NCI-H187 treated with DMSO at 0.1 percent for 48 hours (cell line): ENCODE measurements at places on chromosomes 3 and 15.

GRCh38 chr3:53056442-53056841, 10.6 kb upstream of the SFMBT1 start:
- no peak for DNase-seq

- no peak for DNase-seq
Observed at GRCh38 chr15:38059665-38060064, 125.2 kb downstream of the TMCO5A start.

- no peak for DNase-seq
Observed at GRCh38 chr15:88878720-88879184, 16.6 kb downstream of the HAPLN3 start.

DNA sequence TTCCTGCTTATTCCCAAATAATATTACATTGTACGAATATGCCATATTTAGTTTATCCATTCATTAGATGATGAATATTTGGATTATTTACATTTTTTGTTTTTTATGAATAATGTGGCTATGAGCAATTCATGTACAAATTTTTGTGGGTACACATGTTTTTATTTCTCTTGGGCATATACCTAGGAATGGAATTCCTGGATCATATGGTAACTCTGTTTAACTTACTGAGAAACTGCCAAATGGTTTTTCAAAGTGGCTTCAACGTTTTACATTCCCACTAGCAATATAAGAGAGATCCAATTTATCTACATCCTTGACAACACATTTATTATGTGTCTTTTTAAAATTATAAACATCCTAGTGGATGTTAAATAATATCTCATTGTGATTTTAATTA, 362.0 kb upstream of the TMCO5A start:
- DNase-seq, result no peak

GRCh38 chr15:25733856-25734679, 129.1 kb downstream of the ATP10A start:
- DNase-seq, result no peak

- no peak for DNase-seq
Observed at GRCh38 chr15:31305796-31306425, 20.7 kb upstream of the KLF13 start.

DNA sequence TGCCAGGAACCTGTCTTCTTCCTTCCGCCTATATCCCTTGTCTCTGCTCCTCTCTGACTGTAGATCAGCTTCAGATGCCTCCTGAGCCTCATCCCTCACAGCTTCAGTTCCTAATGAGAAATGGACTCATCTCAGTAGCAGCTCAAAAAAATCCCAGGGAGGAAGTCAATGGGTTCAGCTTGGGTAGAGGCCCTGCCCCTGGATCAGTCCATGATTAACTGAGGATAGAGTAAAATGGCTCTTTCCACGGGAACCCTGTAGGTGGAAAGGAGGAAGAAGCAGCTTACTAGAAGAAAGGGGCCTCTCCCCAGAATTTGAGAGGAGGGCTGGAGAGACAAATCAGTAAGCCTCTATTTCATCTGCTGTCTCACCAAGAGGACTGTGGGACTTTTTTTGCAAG, 26.9 kb upstream of the HCN4 start:
- DNase-seq, result no peak

DNA sequence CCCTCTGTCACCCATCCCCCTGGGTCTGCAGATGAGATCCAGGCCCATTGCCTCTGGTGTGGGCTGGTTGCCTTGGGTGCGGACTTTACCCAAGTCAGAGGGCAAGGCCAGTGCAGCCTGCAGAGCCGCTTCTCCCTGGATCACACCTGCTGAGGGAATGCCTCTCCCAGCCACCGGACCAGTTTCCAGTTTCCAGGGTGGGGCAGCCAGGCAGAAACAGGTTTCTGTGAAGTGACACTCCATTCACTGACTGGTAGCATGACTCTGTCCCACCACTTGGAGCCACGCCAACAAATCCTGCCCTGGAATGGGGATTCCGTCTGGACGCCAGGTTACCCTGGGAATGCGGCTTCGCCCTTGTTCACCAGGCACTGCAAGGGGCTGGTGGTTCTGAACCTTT, 30.0 kb downstream of the PAQR5 start:
- no peak for DNase-seq

DNA sequence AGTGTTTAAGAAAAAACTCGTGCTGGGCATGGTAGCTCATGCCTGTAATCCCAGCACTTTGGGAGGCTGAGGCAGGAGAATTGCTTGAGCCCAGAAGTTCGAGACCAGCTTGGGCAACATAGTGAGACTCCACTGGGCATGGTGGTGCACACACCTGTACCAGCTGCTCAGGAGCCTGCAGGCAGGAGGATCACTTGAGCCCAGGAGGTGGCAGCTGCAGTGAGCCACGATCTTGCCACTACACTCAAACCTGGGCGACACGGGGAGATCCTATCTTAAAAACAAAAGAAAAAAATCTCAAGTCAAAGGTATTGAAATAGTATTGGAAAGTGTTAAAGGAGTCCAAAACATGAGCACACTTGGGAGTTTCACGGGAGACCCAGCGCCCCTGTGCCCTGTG, 14.0 kb downstream of the KLF13 start:
- no peak for DNase-seq

- DNase-seq, result no peak
Observed at GRCh38 chr15:62739082-62739481, 303.5 kb upstream of the TPM1 start.

DNA sequence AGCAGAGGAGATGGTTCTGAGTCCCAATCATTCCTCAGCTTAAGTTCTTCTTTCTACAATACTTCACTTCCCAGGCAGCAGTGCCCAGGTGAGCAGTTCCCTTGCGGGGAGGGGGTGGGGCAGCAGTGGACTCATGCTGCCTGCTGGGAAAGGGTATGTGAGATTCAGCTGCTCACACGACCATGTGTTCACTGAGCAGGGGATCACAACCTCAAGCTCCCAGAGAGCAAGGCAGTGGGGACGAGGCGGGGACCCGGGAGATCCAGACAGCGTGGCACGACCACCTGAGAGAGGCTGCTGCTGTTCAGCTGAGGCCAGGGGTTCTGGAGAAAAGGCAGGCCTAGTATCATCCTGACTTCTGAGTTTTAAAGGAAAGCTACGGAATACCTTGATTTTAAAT, 166.6 kb downstream of the XXYLT1 start:
- DNase-seq, result no peak
